SK-N-DZ (cell line): ENCODE measurements at places on chromosomes 7 and 10.

GRCh38 chr7:34747176-34747781 lies 89.3 kb downstream of the NPSR1 start:
- DNase-seq = no peak

- DNase-seq = no peak
Observed at GRCh38 chr7:20164425-20165145, 52.6 kb downstream of the MACC1 start.

- no peak for DNase-seq
Observed at GRCh38 chr10:112803961-112804401, 146.1 kb upstream of the TCF7L2 start.

DNA sequence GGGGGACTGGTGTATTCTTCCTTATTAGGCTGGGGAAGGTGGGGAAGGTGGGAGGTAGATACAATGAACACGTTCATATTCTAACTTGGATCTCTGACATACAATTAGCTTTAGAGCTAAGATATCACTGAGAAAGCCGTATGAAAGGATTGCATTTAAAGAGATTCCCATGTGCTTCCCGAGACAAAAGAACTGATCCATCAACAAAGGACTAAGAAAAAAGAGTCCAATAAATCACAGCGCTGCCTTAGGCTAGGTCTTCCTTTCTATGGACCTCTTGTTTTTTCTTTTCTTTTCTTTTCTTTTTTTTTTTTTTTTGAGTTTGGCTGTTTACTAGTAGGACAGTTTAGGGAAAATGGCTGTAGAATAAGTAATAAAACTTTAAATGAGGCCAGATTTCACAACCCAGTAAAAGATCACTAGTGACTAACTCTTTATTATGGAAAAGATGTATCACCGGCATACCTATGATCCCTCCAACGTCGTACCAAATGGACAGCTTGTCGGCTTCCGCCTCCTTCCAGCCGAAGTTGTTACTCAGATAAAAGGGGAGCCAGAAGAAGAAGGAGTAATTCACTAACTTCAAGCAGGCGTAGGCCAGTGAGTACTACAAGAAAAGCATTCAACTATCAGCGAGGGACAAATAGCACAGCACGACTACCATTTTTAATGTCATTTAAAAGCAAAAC lies 50.0 kb downstream of the SLC37A3 start:
- no peak for DNase-seq

GRCh38 chr7:33964417-33965182 lies 59.3 kb downstream of the BMPER start:
- no peak for DNase-seq

- no peak for DNase-seq
Observed at GRCh38 chr10:45227456-45227855, 88.0 kb downstream of the OR13A1 start.
